Anterior cingulate cortex (tissue), 58 donors: ENCODE measurements at places on chromosomes 1 and 21.

DNA sequence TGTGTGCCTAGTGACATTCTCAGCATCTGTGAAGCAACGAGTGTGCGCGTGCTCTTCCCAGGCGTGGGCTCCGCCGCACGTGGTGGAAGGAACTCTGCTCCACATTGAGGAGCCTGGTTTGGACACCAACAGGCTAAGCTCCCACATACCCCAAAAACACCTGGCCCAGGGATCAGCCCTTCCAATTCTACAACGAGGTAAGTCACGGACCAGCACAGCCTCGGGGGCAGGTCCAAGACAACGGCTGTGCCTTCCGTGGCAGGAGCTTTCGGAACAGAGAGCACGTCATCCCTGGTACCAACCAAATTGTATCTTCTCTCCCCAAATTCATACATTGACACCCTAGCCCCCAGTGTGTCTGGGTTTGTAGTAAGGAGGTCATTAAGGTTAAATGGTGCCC is 27.2 kb upstream of the PDE9A start:
- no peak for DNase-seq

DNA sequence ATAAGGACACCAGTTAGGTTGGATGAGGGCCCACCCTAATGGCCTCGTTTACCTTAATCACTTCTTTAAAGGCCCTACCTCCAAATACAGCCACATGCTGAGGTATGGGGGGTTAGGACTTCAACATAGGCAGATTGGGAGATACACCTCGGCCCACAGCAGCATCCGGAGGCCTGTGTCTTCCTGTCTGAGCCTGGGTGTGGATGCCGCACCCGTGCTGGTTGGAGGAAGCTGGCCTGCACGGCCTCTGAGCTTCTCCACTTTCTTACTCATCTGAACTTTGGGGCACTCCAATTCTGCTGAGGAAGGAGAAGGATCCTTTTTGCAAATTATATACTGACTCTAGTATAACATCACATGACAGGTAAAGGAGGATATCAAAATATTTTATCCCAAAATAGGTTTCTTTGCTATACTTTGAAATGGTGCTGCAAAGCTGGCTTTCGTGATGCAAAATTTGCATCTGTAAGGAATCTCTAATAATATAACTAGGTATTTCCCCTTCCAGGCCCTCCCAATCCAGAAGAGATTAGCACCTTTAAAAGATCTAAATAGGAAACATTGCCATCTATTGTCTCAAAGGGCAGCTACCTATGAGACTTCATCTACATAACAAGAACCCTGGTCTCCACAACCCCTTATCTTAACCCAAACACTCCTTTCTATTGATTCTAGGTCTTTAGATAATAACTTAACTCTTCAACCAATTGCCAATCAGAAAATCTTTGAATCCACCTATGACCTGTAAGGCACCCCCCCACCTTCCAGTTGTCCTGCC is 247.6 kb downstream of the KCNJ6 start:
- DNase-seq = no peak

GRCh38 chr1:145922266-145922665 is 3.7 kb upstream of the PEX11B start:
- DNase-seq = no peak

GRCh38 chr1:119636491-119637089 is 11.5 kb downstream of the ZNF697 start:
- DNase-seq = no peak

- no peak for DNase-seq
Observed at GRCh38 chr1:239368436-239369109, 17.8 kb upstream of the CHRM3 start.

- no peak for DNase-seq
Observed at GRCh38 chr1:205448540-205449253, 7.1 kb downstream of the BLACAT1 start.

GRCh38 chr1:43453442-43454269 is at the start of gene HYI:
TSS of gene HYI (minus strand) at chr1:43453931. CDS start at chr1:43453793, 138 bp downstream.
- peak; percentile 67 for DNase-seq

DNA sequence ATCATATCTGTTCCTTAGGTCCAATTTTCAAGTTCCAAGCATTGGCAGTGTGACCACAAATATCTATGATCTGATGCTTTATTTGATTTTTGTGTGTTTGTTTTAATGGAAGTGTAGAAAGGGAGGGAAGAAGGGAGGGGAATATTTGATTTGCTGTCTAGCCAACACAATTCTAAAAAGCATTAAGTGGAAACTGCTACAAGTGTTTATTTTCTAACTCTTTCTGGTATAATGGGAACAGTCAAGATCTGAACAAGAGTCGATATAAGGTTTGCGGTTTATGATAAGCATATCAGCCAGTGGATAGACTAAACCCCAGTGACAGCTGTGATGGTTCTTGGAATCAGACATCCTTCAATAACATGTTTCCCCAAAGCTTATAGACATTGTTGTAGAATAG is 267.8 kb upstream of the SNX7 start:
- DNase-seq = no peak

DNA sequence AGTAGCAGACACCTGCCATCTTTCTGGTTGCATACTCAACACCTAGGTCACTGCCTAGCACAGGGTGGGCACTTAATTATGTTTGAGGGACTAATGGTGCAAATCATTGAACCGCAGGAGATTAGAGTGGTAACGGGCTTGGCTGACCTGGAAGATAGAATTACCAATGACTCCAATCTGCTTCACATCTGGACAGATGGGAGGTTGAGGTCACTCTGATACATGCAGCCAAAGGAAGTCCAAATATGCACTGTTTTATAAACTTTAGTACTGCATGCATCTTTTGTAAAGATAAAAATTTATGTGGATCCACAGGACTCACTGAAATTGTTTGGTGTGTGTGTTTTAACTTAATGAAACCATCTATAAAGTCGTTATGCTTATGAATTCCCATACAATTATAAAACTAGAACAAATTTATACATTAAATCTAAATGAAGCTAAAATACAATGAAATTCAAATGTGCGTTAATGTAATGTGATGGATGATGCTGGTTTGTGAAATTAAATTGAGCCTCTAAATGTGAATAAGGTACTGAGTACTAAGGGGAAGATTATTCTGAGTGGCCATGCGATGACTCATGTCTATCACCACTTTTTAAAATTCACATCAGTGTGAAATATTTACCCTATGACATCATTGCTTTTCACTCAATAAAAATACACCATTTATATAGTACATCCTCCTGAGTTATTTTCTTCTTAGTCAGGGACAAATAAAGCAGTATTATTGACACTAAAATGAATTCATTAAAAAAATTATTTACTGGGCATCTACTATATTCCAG is 224.7 kb upstream of the FAM78B start:
- no peak for DNase-seq

GRCh38 chr21:31326522-31327242 is 17.4 kb downstream of the TIAM1 start:
- DNase-seq = no peak

- no peak for DNase-seq
Observed at GRCh38 chr1:33738536-33738935, 125.3 kb upstream of the HMGB4 start.

- DNase-seq = no peak
Observed at GRCh38 chr1:109112056-109112651, 1.8 kb upstream of the ELAPOR1 start.

GRCh38 chr1:14835725-14836124 is 237.2 kb downstream of the KAZN start:
- no peak for DNase-seq

DNA sequence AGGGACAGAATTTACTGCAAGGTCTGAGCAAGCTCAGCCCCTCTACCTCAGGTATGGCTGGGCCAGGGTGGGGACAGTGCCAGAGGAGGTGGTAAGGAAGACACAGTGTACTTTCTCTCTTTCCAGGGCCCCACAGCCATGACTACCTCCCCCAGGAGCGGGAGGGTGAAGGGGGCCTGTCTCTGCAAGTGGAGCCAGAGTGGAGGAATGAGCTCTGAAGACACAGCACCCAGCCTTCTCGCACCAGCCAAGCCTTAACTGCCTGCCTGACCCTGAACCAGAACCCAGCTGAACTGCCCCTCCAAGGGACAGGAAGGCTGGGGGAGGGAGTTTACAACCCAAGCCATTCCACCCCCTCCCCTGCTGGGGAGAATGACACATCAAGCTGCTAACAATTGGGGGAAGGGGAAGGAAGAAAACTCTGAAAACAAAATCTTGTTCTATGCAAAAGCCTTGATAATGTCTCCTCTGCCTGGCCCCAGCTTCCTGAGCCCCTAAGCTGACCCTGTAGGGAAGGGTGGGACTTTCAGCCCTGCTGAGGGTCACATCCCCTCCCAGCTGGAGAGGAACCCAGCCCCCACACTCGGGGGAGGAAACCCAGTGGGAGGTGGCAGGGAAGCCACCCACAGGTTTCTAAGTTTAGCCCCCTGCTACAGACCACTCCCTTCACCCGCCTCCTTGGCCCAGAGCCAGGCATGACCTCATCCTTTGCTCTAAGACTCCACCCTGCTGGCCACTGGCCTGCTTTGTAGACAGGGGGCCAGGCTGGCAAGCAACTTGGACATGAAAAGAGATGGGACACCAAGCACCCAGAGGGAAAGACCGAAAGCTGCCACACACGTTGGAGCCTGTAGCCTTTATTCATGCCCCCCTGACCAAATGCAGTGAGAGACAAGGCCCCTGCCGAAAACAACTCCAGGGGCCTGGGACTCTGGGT is 6.4 kb downstream of the RHOC start:
- DNase-seq = no peak

- no peak for DNase-seq
Observed at GRCh38 chr1:44012941-44013609, 18.2 kb downstream of the SLC6A9 start.

GRCh38 chr1:234842726-234843641 is 233.0 kb upstream of the IRF2BP2 start:
- no peak for DNase-seq

- no peak for DNase-seq
Observed at GRCh38 chr1:184664661-184665060, 90.0 kb downstream of the EDEM3 start.

GRCh38 chr1:77906019-77906545 is 17.7 kb downstream of the NEXN start:
- DNase-seq = no peak

GRCh38 chr1:42264511-42265190 is 70.4 kb downstream of the FOXJ3 start:
- no peak for DNase-seq
